ENCODE measurements at places on chromosomes 12 and 14.

GRCh38 chr14:76950055-76951020 is 78.2 kb downstream of the IRF2BPL start:
- DNase-seq = no peak

GRCh38 chr12:119486599-119487154 is 106.9 kb upstream of the TMEM233 start:
- DNase-seq = no peak

GRCh38 chr14:73242357-73242901 is 5.1 kb downstream of the PAPLN start:
- DNase-seq = no peak

GRCh38 chr14:38248321-38249028 is 7.4 kb downstream of the CLEC14A start:
- DNase-seq = no peak

- DNase-seq = no peak
Measured at GRCh38 chr14:77107228-77107627, 9.2 kb downstream of the CIPC start.

- no peak for DNase-seq
Measured at GRCh38 chr14:89167705-89168104, 249.3 kb downstream of the FOXN3 start.

- no peak for DNase-seq
Measured at GRCh38 chr14:89828471-89829165, 125.9 kb downstream of the EFCAB11 start.

- peak; percentile 31 for DNase-seq
Measured at GRCh38 chr12:7989827-7990491, 42.6 kb upstream of the FOXJ2 start.

DNA sequence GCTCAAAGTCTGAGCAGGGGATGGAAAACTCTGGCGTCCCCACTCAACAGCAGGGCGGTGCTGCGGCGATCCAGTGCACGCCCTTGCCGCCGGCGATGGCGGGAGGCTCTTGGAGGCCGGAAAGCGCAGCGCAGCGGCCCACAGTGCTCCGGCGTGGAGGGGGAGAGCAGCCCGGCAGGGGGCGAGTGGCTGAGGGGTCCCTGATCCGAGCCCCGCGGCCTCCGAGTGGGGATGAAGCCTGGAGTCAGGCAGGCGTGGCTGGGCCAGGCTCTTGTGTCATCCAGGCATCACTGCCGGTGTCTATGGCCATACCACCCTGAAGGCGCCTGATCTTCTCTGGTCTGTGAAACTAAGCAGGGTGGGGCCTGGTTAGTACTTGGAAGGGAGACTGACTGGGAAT is 183.1 kb downstream of the ALG10 start:
- no peak for DNase-seq

DNA sequence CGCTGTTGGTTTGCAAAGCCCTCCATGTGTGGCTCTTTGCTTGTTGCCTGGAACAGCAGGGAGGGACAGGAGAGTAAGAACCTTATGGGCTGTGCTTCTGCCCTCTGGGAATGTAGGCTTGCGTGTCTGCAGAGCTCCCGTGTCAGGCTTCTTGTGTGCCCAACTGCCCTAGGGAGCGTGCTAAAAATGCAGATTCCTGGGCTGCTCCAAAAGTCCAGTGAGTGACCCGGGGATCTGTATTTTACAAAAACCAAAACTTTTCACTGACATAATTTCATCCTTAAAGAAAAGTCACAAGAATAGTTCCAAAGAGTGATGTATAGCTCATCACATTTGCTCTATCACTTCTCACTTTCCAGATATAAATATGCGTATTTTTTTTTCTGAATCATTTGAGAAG is 34.8 kb upstream of the CCDC63 start:
- DNase-seq = no peak

DNA sequence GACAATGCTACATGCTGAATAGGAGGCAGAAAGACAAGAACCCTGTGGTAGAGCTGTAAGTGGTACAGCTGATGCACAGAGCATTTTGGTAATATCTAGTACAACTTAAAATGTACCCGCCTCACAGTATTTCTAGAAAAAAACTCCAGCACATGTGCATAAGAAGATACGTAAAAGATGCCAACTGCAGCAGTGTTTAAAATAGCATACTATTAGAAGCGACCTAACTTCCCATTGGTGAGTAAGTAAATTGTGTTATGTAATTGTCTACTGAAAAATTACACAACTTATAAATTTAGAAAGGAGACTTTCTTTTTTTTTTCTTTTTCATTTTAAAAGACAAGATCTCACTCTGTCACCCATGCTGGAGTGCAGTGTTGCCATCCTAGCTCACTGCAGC is 114.3 kb upstream of the CAND1 start:
- DNase-seq = no peak

DNA sequence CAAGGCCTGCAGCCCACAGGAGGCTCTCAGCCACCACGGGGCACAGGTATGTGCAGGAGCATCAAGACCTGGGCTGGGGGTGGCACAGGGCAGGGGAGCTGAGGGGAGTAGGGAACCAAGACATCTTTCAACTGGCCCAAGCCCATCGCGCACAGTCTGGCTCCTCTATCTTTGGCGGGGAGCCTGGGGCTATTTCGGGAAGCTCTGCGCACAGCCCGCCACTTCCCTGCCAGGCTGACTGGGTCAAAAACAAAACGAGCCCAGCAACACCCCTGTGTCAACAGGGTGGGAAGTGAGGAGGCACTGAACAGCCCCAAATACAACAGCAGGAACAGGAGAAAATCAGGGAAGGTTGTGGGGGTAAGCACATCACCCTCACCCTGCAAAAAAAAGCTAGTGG is 83.9 kb downstream of the ARL6IP4 start:
- DNase-seq = no peak

DNA sequence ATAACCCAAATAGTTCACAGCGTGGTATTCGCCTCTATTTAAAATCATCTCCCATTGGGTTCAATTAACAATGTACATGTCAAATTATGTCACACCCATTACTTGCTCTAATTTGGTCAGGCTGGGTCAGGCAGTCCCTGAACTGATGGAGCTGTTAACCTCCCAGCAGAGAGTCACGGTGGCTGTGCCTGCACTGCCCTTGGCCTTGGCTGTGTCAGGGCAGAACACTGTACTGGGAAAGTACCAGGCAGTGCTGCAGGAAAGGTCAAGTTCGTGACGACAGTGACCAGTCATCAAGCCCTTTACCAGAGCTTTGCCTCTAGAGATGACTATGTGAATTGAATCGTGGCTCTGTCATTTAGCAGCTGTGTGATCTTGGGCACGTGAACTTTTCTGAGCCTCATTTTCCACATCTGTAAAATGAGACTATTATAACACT is 100.0 kb downstream of the ARF6 start:
- no peak for DNase-seq

DNA sequence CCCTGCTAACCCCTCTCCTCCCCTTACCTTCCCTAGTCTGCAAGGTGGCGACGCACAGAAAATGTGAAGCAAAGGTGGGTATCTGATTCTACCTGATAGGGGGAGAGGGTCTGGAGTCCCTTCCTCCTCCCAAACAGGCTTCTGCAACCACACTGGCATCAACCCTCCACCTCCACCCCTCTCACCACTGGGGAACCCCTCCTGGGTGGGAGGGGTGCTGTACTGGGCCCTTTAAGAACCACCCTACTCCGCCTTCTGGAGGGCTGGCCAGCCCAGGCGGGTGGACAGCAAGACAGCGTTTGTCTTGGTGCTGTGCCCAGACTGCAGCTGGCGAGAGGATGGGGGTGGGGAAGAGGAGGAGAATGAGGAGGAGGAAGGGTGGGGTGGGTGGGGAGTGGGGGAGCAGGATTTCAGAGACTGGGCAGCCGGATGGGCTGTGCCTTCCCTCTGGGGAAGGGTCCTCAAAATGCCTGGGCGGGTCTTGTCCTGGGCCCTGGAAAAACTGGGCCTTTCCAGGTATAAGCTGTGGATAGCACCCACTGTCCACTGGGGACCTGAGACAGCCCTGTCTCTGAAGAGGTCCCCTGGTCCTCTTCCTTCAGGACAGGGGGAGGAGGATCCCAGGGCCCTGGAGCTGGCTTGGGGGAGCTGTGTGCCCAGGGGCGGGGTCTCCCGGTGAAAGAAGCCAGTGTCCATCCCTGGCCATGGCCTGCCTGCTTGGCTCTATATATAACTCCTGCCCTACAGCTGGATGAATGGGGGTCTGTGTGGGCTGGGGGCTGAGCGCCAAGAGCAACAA is 2.8 kb downstream of the TNS2 start:
- no peak for DNase-seq

DNA sequence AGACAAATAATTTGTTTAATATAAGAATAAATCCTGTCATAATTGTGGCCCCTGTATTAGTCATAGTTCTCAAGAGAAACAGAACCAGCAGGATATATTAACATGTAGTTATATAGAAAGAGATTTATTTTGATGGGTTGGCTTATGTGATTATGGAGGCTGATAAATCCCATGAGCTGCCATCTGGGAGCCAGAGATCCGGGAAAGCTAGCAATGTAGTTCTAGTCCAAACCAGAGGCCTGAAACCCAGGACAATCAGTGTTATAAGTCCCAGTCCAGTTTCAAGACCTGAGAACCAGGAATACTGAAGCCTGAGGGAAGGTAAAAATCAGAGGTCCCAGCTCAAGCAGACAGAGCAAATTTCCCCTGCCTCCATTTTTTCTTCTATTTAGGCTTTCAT is 435.8 kb downstream of the RPL10L start:
- DNase-seq = no peak

GRCh38 chr12:94282675-94283074 is 134.3 kb downstream of the PLXNC1 start:
- no peak for DNase-seq

DNA sequence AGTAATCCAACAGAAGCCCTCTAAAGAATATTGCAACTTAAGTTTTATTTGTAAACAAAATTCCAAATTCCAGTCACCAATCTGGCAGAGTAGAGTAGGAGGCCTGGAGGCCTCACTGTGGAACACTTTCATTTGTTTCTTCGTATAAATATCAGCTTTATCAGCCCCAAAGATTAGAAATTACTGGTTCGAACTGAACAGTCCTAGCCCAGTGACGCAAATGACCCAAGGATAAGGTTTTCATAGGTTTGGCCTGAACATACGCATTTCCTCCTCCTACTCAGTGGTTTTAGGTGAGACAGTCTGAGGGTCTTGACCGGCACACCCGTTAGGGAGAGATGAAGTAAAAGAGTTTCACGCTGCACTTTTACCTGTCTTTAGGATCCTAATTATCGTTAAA is 1.7 kb downstream of the CDC42BPB start:
- DNase-seq = no peak

DNA sequence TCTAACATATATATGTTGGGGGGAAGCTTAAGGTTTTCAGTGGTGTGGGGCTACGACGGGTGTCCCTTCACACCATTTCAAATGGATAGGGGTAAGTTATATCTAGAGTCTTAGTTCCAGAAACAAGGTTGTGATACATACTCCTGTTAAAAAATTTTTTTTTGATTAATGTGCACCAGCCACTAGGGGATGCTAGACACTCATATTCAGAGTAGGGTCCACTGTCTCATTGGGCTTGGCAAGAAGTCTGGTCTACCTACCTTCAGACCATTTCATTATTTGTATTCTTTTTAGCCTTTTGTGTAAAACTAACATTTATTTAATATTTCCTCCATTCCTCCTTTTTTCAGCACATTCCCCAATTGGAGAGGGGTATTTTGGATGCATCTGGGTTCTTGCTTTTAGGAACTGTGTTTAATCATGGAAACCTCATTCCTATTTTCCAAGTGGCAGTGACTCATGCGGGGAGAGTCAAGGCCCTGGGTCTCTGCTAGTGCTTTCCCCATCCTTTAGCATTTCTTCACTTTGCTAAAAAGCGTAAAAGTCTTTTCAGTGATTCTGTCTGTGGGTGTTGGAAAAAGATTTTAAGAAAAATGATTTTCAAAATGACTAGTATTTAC is 33.4 kb downstream of the ANO4 start:
- no peak for DNase-seq

DNA sequence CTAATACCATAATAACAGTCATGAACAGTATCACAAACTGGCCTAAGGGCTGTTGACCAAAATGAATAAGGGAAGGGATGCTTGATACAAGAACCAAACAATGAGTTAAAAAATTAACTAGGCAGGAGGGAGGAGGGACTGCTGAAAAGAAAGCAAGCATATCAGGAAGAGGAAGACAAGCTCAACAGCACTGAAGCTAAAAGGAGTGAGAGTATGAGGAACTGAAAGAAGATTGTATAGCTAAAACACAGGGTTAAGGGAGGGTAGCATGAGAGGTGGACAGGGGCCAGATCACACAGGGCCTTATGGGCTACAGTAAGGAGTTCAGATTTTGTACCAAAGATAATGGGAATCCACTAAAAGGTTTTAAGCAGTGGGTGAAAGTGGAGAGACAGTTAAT is 34.1 kb downstream of the ITGA7 start:
- DNase-seq = no peak

GRCh38 chr14:60356386-60356785 is 107.4 kb downstream of the PPM1A start:
- no peak for DNase-seq

DNA sequence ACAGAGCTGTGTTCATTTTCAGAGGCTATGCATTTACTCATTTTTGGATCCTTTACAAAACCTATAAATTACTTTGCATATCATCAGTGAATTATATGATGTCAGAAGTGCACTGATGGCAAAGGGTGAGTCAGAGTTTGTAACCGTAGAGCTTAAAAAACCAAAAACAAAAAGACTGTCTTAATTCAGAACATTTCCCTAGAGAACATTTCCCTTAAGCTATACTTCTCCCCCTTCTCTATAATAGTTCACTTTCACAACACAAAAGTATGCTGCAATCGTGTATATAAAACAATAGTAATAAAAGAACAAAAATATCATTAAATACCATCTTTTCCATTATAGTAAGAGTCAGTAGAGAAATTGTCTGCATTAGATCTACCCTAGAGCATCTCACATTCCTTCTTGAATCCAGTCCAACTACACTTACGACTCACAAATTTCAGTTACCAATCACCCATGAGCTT is 934.9 kb downstream of the LRFN5 start:
- no peak for DNase-seq

- no peak for DNase-seq
Measured at GRCh38 chr12:13390918-13391317, 194.4 kb downstream of the EMP1 start.

DNA sequence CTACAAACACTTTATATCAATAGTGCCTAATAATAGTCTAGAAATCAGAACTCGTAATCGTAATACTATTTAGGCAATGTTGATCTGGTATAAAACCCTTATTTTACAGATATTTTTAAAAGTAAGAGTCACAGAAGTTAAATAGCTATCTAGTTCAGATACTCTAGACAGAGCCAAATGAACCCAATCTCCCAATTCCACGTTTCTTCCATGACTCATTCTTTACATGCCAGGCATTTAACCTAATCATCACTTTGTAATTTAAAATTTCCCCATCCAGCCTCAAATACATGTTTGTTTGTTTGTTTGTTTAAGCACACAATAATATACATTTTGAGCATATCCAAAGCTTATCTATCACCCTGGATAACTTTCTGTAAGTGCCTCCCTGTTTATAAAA is 36.4 kb upstream of the GARIN6 start:
- no peak for DNase-seq

GRCh38 chr12:109539508-109539907 is 33.8 kb downstream of the MMAB start:
- no peak for DNase-seq

DNA sequence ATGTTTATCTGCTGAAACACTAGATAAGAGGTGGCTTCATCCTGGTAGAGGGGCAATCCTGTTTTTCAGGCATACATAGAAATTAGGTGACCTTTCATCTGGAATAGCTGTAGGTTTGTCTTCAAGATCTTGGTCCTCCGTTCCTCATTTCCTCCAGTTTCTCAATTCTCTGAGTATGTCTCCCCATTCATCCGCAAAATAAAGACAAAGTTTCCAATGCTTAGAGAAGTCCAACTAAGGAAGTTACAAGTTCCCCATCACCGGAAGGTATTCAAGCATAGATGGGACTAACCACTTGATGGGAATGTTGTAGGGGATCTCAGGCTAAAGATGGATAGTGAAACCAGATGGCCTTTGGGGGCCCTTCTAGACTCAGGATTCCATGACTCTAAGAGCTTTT is 34.3 kb downstream of the ERG28 start:
- no peak for DNase-seq

Data from stimulated activated CD8-positive, alpha-beta memory T cell treated with anti-CD3 and anti-CD28 coated beads, Interleukin-12 subunit alpha, Interleukin-12 subunit beta, amount 100 ng/mL, for 4 hours (primary cell).